ENCODE measurements at places on chromosomes 11 and 22. TPM values are rescaled to one million over a fixed set of nuclear protein-coding genes. Genes with fewer than 3 reads are reported as not detected.

Gene ART1
- not detected for total RNA-seq

Gene ANGPTL5
- total RNA-seq: not detected

Gene MS4A15
- total RNA-seq: not detected

Gene FLRT1
- not detected for total RNA-seq

Gene DGCR8
- total RNA-seq: 21.4 TPM

Gene CAT
- 36.1 TPM for total RNA-seq

Gene MMP8
- not detected for total RNA-seq

Gene GUCY1A2
- 0.10 TPM for total RNA-seq

Gene OR10G8
- total RNA-seq: not detected

Gene PDGFD
- 9.4 TPM for total RNA-seq

Gene SLC1A2
- total RNA-seq: 0.02 TPM

Gene LRRC74B
- total RNA-seq: 0.06 TPM

Gene APOA4
- not detected for total RNA-seq

Gene MAJIN
- total RNA-seq: not detected

Gene LRP5
- total RNA-seq: 47.8 TPM

Gene FJX1
- total RNA-seq: 39.0 TPM

Gene DHCR7
- 51.7 TPM for total RNA-seq

Gene CLDN5
- not detected for total RNA-seq

Gene BIRC2
- 30.6 TPM for total RNA-seq

Gene MFNG
- 2.7 TPM for total RNA-seq

Gene VSIG10L2
- not detected for total RNA-seq

Gene KCNE3
- total RNA-seq: not detected

Gene SCUBE2
- total RNA-seq: 0.52 TPM

Gene MED15
- 46.3 TPM for total RNA-seq

Gene SLC6A5
- not detected for total RNA-seq

Gene BARX2
- not detected for total RNA-seq

Gene MAP6
- 1.4 TPM for total RNA-seq

All from A549 treated with DMSO at 1 μM for 4 hours (cell line).